ENCODE measurements at places on chromosomes 3 and 15.

GRCh38 chr15:101156509-101157159, 95.2 kb downstream of the CHSY1 start:
- DNase-seq, result no peak

DNA sequence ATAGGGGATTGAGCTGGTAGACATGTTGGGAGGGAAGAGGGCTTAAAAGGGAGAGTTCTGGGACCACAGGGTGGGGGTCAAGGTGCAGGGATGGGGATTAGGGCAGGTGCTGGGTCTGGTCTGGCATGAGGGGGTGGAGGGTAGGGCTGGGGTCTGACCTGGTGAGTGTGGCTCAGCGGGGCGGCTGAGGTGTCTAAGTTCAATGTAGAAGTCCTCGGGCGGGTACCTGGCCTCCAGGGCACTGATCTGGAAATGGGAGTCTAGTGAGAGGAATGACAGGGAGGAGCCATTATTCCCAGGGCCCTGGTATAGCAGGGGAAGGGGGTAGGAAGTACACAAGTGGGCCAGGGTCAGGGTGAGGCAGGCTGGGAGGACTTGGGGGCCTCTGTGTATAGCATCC, 39.6 kb downstream of the RAB11A start:
- DNase-seq, result no peak

- no peak for DNase-seq
Observed at GRCh38 chr3:49428752-49429080, 408 bp downstream of the NICN1 start.

DNA sequence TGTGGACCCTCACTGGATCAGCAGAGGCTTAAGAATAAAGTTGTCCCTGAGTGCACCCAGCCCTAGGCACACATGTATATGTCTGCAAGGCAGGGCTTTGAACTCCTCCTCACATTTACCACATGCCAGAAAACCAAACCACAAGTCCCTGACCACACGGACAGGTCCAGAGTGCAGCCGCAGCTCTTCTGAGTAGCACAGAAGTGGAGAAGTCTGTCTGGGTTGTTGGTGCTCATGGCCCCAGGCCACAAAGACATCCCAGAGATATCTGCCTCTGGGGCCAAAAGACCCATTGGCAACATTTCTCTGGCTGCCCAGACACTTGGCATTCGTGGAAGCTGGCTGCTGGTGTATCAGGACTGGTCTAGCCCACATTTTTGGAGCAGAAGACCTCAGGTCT, 17.4 kb downstream of the SUSD5 start:
- DNase-seq, result no peak

DNA sequence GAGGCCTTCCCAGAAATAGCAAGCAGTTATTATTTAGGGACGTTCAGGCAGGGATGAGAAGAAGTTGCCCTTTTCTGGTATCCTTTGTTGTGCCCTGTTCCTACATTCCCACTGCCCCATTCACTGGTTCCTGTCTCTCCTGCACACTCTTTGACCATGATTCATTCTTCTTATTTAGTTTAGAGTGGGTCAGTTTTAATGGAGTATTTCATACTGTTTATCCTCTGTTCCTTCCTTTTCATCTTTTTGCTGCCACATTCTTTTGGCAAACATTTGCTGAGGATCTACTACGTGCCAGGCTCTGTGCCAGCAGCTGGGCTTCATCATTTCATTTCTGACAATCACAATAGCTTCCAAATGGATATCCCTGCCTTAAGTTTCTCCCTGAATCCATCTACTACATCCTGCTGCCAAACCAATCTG, 11.8 kb upstream of the EID1 start:
- DNase-seq, result no peak

Measured in NK-92 treated with Interleukin-12 subunit alpha and Interleukin-12 subunit beta, amount 100 ng/mL, for 24 hours (cell line).